ENCODE measurements at places on chromosomes 5 and 9. TPM values are rescaled to one million over a fixed set of nuclear protein-coding genes. Genes with fewer than 3 reads are reported as not detected.

The SLC9A3 gene
- 7.3 TPM for polyA plus RNA-seq

The TNC gene
- polyA plus RNA-seq, result not detected

The FOXD1 gene
- not detected for polyA plus RNA-seq

GRCh38 chr5:80711938-80712337 is 57.2 kb upstream of the DHFR start:
- no peak for DNase-seq

DNA sequence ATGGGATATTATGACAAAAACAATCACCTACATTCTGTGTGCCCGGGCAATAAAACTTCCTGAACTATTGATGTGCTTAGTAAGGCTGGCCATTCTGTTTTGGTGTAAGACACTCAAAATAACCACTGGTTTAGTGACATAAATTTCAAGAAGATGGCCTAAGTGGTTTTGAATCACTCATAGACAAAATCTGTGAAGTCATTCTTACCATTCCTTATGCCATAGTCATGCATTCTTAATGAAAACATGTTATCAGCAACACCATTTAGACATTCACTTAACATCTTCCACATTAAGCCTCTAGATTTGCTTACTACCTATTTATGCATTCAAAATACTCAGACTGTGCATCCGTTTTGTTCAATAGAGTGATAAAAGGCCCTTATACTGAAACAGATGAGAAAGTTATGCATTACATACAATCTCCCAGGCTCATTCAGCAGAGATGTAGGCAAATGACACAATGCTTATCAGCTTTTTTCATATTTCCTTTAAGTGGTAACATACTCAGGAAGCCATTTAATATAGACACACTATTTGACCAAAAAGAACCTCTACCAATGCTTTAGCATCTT is 848.8 kb upstream of the DMAC1 start:
- DNase-seq, result no peak

- DNase-seq, result peak; percentile 7
These were observed 127.7 kb downstream of the ZDHHC21 start for GRCh38 chr9:14565352-14566016.

DNA sequence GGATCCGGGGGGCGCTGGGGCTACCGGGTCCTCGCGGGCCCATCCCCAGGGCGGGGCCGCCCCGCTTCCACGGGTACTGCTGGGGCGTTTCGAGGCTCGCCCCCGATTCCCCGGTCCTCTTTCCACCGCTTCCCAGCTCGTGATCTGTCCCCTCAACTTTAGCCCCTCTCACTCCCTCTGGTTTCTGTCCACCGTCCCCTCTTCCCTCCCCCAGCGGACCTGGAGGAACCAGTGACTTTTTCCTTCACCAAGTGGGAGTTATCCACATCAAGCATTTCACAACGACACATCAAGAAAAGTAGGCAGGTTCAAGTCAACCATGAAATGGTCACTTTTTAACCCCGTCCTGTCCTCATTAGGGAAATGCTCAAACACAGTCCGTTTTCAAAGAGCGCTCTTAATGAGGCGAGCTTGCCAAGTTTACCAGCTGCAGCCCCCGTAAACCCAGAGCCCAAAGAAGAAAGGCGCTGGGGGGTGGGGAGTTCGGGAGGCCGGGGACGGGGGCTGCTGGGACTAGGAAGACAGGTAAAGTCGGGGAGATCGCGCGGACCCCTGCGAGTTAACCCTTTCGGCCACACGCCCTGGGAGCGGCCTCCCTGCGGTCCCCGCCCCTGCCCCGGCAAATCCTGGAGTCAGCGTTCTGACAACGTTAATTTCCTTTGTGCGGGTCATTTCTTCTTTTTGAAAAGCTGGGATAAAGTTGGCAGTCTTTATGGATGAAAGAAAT is 2.1 kb upstream of the NFIB start:
- DNase-seq, result peak; percentile 8

GRCh38 chr9:81664638-81665222 is 24.6 kb downstream of the TLE1 start:
- no peak for DNase-seq

DNA sequence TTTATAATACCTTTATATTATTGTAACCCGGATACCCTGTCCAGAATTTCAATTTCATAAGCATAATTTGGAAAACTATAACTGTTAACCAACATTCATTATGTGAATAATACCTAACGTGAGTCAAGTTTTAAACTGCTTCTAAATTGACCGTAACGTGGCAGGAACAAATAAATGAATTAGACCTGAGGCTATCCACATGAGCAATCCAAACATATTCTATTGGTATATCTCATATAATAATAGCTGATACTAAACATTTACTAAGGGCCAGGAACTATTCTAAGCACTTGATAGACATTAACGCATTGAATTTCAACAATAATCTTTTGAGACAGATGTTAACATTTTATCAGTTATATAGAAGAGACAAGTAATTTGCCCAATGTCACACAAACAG is 276.4 kb downstream of the MEF2C start:
- no peak for DNase-seq

GRCh38 chr5:109511980-109512734 is 102.4 kb upstream of the PJA2 start:
- DNase-seq, result peak; percentile 26

- no peak for DNase-seq
These were observed 11.4 kb upstream of the RGS3 start for GRCh38 chr9:113452113-113452605.

Measured in K562 (cell line).